Activated CD8-positive, alpha-beta memory T cell treated with anti-CD3 and anti-CD28 coated beads, Interleukin-2, amount 50 U/mL, for 4 hours (primary cell): ENCODE measurements at places on chromosomes 1 and 21.
A peak's percentile ranks its signal among the peaks of the same experiment; 100 is the strongest.

DNA sequence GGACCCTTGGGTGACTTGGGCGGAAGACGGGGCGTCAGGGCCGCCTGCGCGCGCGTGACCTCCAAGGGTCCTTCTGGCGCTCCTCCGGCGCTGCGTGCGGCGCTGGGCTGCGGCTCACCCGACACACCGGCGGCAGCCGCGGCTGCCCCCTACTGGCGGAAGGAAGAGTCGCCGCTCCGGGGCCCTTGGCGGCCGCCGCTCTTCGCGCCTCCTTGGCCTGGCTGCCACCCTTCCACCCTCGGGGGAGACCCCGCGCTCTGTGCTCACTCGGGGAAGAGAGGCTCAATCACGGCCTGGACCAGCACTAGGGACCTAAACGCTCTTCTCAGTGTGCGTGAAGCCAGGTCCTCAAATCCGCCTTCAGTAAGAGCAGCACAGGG, 89.7 kb downstream of the DMRTA2 start:
- DNase-seq: peak; percentile 46

- DNase-seq: no peak
Observed at GRCh38 chr1:202105571-202106339, 17.0 kb upstream of the GPR37L1 start.

GRCh38 chr21:43364261-43364510, 62.7 kb downstream of the SIK1 start:
- DNase-seq: no peak

GRCh38 chr1:223319398-223319797, 44.6 kb downstream of the SUSD4 start:
- no peak for DNase-seq

- no peak for DNase-seq
Observed at GRCh38 chr1:63799307-63799706, 25.5 kb downstream of the ROR1 start.

- DNase-seq: no peak
Observed at GRCh38 chr1:40823345-40823744, 38.8 kb downstream of the CITED4 start.

- DNase-seq: no peak
Observed at GRCh38 chr1:117632269-117633067, 26.6 kb downstream of the TENT5C start.

DNA sequence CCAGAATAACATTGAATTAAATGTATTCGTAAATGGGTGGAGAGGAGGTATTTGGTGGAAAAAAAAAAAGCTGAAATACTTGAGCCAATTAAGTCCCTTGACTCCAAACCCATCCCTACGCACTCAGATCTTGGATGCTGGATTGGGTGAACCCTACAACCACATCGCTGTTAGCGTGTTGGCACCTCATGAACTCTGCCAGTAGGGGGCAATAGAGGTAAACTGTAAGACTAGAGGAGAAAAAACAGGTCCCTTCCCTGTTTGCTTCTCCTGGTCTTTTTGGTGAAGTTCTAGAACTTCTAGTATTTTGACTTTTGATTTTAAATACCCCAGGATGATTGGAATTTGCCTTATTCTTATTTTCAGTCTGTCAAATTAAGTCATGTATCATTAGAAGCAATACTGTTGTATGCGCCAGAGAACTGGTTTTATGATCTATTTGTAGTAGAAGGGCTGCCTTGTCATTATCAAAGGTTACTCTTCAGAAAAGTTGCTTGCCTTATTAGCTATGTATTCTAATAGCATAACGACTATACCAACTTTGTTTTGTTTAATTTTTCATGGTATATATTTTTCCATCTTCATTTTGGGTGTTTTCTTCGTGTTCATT, 1.9 kb upstream of the OR13G1 start:
- DNase-seq: no peak

GRCh38 chr1:192581131-192581927, 5.8 kb downstream of the RGS1 start:
- no peak for DNase-seq

DNA sequence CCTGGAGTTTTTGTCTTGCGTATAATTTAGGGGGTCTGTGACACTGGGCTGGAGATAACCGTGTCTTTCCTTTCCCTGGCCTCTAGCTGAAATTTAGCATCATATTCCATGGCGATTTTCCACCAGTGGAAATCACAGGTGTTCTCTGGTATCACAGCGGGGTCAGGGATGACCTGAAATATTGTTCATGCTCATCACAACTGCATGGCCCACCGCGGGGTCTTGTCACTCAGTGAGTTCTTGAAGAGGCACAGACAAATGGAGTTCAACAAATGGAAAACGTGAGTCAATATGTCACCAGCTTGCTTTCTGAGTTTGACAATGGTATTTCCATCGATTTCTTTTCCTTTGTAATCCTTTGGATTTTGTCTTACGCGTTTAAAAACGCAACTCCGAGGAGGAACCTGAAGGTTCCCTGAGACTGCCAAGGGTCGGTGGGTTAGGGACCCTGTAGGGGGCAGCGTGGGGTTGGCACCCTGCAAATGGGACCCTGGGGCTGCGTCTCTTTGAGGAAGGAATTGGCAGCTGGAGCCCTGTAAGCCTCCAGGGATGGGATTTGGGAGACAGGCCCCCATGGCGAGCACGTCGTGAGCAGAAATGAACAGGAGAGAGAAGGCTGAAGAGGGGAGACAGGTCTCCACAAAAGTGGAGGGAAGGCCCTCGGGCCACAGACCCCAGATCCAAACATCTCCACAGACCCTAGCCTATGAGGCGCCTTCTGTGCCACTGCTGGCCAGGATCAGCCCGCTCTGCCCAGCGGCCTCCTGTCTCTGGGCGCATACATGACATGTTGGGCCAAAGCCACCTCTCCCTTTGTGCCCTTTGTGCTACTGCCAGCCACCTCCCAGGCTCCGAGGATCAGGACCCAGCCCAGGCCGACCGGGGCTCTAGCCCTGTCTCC, 32.1 kb upstream of the RUNX3 start:
- no peak for DNase-seq

DNA sequence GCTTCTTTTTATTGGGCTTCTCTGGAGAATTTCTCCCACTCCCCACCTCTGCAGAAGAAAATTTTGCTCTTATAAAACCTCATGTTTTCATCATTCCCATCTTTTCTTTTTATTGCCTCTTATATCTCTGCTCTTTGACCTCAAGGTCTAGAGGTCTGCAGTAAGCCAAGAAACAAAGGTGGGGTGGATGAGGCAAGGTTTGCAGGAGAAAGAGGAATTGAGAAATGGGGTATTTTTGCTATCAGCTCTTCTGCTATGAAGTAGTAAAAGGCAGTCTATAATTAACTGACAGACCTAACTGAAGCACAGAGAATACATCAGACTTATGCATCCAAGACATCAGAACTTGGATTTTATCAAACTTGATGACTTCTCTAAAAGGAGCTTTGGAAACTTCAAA, 22.9 kb downstream of the SYT11 start:
- no peak for DNase-seq

DNA sequence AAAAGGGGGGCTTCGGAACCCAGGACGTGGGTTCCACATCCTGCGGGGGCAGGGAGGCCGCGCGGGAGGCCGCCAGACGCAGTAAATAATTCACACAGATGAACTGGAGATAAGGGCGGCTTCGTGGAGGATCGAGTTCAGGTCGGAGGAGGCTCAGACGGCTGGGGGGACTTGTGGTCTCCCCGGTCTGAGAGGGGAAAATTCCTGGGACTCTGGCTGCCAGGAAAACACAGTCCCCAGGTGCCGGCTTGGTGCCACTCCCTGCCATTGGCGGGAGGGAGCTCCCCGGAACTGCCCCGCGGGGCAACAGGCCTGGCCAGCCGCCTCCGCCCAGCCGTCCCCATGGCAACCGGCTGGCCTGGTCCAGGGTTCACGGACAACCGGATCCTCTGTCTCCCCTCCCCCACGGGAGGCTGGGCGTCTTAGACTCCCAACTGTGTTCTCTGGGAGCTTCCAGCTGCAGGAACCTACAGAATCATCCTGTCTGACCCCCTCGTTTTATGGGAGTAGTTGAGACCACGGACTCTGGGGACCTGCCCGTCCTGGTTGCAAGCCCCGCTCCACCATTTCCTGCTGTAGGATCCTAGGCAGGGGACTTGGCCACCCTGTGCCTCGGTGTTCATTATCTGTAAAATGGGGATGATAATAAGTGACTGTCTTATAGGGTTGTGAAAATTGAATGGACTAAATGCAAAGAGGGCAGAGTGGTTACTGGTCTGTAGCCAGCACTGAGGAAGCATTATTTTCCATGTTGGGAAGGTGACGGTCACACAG, 9.6 kb downstream of the CAMK2N1 start:
- no peak for DNase-seq

GRCh38 chr1:111334169-111334568, 43.5 kb downstream of the CHIA start:
- DNase-seq: peak; percentile 45

GRCh38 chr1:85838238-85838637, 130.0 kb upstream of the ZNHIT6 start:
- no peak for DNase-seq

DNA sequence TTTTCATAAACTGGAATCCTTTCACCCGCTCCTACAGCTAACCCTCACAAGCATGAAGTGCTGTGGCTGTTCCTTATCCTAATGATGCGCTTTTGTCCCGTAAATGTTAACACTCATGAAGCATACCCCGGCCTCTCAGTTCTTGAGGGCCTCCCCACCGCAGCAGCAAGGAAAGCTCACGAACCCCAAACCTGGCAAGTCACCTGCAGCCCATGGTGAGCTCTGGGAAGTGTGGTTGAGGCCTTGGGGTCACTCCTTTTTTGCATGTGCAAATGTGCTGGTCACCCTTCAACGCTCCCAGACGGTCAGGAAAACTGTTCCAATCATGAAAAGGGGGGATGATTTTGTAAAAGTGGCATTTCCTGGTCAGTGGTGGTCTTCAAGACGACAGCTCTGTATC, 124.6 kb downstream of the PRDM2 start:
- no peak for DNase-seq

DNA sequence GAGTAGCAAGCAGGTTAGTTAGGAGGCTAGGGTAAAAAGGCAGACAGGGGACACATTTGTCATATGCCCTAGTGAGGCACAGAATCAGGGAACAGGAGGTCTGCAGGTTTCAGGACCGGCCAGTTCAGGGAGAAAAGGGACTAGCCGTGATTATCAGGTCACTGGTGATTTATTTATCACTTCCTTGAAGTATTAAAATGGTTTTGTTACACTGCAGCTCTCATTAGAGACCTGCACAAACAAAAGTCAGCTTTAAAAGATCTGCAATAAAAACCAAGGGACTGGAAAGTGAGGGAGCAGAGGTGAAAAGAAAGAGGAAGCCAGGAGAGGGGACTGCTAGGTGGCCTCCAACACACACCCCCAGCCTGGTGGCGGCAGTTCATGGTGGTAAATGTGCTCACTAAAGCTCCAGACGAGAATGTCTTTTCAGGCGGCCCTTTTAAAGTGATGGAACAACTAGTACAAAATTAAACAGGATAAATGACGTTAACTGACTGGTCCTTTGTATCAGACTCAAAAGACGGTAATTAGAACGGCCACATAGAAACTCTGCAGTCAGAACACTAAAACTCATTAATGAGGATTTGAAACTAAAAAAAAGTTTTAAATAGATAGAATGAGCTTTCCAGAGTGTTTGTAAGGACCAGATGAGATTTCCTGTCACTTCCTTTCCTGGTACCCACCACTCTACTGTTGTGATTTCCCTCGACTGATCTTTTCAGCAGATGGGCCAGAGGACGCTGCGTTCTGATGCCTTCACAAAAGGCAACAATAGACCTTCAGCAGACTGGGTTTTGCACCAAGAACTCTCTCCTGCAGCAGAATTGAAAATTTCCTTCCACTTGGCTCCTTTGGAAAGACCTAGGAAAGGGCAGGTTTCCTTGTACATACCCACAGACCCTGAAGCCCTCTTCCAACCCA, 136.8 kb downstream of the NTPCR start:
- DNase-seq: no peak

DNA sequence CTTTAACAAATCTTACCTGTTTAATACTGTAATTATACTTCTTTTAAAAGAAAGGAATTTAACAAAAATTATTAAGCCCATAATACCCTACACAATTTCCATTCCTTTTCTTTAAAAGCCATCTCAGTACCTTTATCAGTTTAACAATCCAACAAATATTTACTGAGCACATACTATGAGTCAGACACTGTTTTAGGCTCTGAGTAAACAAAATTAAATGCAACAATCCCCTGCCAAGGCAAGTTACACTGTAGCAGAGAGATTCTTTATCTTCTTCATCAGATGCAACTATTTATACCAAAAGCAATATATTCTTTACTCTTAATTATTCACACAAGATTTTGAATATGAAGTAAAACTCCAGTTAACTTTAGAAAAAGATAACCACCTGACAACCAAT, 12.0 kb downstream of the DENND1B start:
- DNase-seq: no peak

- DNase-seq: no peak
Observed at GRCh38 chr21:36250423-36251075, 69.4 kb upstream of the MORC3 start.

DNA sequence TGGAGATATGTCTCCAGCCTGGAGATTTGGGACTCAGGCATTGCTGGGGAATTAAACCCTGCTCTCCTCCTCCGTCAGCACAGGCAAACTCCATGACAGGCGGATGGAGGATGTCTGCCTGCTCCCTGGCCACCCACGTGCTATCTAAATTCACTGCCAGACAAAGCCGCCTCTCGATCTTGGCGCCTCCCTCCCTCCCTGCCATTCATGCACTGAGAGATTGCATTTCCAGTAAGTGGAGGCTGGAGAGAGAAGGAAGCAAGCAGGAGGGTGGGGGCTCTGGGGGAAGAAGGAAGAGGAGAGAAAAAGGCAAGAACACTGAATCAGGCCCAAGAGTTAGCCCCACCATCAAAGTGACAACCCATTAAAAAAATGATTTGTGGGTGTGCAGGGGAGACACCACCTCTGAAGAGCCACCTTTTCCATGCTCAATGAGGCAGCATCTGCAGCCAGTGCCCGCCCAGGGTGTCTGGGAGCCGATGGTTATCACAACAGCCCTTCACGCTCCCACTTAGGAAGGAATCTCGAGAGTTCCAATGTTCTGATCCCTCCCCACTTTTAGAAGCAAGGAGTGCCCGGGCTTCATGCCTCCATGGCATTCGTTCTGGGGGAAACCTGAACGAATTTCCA, 183.0 kb downstream of the HIVEP3 start:
- DNase-seq: no peak

DNA sequence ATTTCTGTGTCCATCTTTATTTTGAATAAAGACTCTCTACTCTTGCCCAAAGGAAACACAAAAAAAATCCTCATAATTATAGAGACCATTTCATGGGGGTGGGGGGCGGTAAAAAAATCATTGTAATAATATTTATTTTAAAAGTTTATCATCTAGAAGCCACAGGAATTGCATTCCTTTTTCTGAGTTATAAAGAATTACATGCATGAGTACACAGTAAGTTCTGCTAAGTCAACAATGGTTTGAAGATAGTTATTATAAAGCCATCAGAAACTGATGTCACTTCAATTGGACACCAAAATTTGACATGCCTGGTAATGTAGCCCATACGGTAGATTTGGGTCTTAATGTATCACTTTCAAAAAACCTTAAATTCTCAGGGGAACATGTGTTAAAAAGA, 478.1 kb upstream of the NR5A2 start:
- DNase-seq: no peak

GRCh38 chr21:46009951-46010705, 28.6 kb downstream of the COL6A1 start:
- DNase-seq: no peak
